ENCODE measurements at places on chromosomes 1 and 21.

DNA sequence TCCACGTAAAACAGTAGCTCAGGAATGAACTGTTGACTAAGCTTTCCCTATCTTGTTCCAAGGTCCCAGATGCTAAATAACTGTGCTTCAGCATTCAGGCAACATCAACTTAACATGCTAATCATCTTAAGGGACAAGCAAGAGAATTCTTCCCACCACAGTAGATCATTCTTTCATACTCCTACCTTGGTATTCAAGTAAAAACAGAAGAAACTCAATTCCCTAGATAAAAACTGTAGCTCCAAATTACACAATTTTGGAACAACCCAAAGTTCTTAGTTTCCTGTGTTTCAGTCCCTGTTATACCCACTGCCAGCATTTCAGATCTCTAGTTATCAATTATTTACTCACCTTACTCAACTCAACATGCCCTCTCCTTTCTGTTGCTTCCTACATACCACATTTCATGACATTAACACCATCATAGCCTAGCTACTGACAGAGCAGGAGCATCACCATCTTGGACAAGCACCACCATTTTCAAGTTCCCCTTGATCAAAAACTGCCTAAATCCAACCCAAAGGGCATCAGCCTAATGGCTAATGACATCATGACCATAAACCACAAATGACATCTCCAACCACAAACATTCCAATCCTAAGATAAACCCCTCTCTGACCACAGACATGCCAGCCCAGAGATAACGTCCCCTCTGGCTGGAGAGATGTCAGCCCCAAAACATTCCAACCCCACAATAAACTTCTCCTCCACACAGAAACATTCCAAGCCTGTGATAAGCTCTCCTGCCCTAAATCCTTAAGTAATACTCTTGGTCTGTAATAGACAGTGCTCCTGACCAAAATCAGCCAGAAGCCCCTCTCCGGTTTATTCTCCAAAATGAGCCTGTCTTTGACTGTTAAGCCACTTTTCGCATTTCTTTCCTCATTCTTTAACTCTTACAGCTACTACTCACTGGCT lies 191.2 kb downstream of the RERE start:
- DNase-seq: no peak

DNA sequence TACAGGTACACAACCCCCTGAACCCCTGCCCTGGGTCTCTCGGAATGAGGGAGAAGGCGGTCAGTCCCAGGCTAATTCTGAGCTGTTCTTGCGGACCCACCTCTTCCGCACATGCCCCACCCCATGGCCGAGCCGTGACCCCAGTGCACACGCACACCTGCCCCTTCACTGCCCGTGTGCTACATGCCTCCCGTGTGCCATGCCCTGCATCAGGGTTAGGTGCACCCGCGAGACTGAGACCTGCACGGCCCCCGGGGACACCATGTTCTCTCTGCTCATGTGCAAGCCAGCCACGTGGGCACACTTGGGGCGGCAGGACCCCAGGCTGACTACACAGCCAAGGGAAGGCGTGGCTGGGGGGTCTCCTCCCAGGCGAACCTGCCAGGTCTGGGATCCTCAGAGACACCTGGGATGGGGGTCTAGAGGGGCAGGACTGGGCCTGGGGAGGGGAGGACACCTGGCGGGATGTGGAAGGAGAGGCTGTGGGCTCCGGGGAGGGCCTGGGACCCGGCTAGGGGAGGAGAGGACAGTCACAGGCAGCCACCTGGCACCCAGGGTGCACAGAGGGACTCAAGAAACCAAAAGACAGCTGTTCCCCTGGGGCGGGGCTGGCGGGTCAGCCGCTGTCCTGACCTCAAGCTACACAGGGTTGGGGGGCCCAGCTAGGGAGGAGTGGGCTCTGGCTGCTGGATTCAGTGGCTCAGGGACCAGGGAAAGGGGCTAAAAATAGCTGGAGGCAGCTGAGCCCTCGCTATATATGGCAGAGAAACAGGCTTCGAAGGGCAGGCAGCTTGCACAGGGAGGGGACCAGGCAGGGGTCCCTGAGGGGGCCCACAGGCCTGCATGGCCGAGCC lies 133.4 kb downstream of the CASZ1 start:
- DNase-seq: no peak

GRCh38 chr1:43651902-43652301 lies 2.0 kb downstream of the KDM4A start:
- no peak for DNase-seq

GRCh38 chr1:169530448-169530847 lies 44.7 kb upstream of the SLC19A2 start:
- no peak for DNase-seq

- no peak for DNase-seq
Observed at GRCh38 chr21:31803039-31804007, 69.5 kb upstream of the HUNK start.

DNA sequence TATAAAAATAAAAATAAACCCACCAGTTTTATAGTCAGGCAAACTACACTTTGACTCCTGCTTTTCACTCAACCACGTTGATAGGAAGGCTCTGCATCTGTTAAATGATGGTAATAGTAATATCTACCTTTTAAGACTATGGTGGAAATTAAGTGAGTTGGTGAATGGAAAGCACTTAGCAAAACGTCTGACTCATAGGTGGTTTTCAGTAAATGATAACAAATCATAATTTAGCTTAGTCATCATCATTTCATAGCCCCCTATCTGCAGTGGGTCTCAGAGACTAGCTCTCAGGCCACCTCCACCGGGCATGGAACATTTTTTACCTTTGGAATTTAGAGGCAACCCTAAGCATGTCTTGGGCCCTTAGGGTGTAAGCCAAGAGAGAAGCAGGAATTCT lies 160.0 kb downstream of the PDE4B start:
- no peak for DNase-seq

- no peak for DNase-seq
Observed at GRCh38 chr1:118300808-118301207, 115.8 kb upstream of the SPAG17 start.

DNA sequence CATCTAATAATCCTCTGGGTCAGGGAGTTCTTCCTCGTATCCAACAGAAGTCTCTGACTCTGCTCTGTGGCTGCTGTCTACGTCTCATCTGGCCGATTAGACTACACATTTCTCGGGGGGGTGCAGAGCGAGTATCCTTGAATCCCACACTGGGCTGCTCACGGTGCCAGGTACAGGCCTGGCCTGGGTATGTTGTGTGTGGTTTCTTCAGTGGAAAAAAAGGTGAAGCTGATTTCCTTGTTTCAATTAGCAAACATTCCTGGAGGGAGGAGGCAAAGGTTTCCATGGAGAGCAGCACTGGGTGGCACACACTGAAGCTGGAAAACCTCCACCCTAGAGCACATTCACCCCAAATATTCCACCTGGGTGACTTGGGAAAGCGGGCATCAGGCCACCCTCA lies 2.0 kb upstream of the RAB7B start:
- DNase-seq: no peak

DNA sequence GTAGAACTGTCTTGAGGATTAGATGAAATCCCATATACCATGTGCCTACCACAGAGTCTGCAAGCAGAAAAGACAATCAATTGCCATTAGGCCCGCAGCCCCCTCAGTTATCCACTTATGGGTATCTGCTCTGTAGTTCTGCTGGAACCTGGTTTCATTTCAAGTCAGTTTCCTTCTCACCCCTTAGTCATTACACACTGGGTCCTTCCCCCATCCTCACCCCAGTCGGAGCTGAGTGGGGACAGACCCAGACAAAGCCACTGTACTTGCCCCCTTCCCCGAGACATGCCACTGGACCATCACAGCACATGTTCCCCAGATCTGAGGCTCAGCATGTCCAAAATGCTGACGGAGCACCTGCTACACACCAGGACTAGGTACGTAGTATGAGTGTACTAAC lies 21.2 kb downstream of the PGLYRP3 start:
- no peak for DNase-seq
